ENCODE measurements at places on chromosomes 2 and 18. TPM values are rescaled to one million over a fixed set of nuclear protein-coding genes. Genes with fewer than 3 reads are reported as not detected.

FRZB gene
- total RNA-seq: not detected

LRATD1 gene
- total RNA-seq: 0.02 TPM

DCC gene
- total RNA-seq: not detected

PAPOLG gene
- total RNA-seq: 8.3 TPM

Data from A549 treated with CORT108297 at 1 μM for 4 hours (cell line).